HEK293T (cell line): ENCODE measurements at places on chromosomes 5 and 9.

DNA sequence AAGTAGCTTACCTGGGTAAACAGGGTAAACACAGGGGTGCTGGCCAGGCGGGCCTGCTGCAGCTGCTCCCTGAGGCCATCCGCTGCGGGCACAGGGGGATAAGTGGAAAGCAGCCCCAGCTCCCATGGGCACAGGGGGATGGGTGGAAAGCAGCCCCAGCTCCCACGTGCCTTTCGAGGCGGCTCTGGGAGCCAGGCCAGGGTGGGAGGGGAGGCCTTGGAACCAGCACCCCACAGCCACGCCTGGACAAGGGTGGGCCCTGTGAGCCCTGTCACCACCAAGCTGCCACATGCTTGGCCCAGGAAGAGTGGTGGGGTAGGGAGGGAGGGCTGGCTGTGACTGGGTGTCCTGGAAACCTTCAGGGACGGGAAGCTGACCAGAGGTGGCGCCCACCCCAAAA is 7.8 kb upstream of the CARD9 start:
- no peak for DNase-seq

GRCh38 chr5:102341681-102342288 is 45.7 kb upstream of the SLCO4C1 start:
- DNase-seq = no peak

DNA sequence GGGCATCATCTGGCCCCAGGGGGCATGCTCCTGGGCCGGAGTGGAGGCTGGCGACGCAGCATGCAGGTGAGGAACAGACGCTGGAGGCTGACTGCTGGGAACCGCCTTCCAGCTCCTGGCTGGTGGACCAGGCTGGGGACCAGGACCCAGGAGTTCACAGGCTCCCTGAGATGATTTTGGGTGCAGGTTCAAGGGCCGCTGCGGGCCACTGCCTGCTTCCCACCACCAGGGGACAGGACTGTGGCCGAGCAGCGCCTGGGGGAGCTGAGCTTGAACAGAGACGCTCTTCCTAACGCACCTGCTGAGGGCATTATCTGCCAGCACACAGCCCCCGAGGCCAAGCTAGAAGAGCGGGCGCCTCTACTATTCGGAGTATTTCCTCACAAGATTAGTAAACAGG is 132.1 kb upstream of the RAPGEF1 start:
- DNase-seq = peak; percentile 28

DNA sequence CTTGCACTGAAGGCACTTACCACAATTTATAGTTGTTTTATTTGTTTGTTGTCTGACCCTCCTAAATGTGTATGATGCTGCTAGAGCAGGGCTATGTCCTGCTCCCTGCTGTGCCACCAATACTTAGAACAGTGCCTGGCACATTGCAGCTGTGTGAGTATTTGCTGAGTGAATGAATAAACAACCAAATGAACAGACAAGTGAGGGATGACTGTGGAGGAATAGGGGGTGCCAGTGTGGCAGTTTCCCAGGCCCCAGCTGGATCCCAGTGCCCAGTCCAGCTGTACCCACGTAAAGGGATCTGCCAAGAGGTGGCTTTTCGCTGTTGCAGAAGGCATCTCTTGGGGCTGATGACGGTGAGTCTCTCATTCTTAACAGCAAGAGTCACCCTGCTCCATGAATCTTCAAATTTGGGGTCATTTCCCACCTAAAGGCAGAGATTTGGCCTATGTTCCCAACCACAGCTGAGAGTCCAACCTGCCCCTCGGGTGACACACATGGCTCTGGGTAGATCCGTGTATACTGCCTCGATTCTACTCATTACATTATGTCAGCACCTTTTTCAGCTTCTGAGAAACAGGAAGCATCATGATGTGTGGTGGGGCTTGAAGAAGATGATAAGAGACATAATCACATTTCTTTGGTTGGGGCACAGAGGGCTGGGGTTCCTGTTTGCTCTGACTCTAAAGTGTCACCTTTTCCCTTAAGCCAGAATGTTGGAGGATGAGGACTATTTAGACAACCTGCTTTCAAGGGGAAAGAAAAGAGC is 14.3 kb downstream of the IL5 start:
- DNase-seq = no peak

- DNase-seq = no peak
These were observed 69.2 kb upstream of the S1PR3 start for GRCh38 chr9:88922091-88922490.
